Amniotic stem cell (primary cell): ENCODE measurements at places on chromosomes 4 and X.

DNA sequence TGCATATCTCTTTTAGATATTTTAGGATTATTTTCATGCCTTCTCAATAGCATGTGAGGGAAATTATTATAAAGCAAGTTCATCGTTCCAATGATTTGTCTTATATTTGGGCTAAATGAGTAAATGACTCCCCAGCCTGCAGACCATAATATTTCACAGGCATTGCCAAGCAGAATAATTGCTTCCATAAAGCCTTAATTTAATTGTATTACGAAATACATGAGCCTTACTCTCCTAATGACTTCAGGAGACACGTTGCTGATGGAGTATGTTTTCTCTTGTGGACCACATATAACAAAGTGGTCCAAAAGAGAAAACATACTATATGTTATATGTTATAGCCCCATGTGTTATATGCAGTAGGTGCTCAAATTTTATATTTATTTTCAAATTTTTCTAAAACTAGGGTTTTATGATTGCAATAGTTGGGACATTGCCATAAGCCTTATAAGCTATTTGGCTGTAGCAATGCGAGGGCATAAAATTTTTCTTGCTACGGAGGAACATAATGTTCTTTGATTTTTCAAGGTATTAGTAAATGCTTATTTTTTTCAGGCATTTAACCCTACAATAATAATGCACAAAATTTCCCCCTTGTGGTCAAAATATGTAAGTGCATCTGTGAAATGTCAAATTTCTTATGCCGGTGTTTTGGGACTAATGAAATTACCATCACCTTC, 26.2 kb upstream of the TMPRSS11D start:
- no peak for DNase-seq

DNA sequence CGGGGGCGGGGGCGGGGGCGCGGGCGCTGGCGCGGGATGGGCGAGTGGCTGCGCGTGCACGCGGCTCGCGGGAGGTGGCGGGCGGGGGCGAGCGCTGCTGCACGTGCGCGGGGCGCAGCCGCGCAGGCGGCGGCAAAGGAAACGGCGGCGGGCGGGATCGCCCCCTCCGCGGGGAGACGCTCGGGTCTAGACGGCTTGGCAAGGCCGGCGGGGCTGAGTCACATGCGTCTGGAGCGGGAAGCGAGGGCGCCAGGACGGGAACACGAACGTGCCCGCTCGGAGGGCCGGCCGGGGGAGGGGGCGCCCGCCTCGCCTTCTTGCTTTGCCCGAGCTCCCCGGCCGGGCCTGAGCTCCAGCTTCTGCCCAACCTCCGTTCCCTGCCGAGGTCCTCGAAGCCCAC, 4.3 kb upstream of the HAUS7 start:
- no peak for DNase-seq

DNA sequence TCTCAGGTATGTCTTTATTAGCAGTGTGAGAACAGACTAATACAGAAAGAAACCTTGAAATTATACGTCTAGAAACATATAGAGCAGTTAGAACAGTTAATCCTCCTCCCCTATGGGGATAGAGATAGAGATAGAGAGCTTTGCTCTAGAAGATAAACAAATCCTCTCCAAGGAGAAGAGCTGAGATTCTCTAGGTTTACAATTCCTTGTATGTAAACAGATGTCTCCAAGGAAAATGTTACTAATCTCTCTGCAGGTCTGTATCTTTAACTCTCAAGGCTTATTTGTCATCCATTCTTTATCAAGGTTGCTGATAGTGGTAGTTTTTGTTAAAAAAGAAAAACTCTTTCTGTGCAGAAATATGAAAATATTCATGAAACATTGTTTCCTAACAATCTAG, 282.1 kb upstream of the GIMD1 start:
- no peak for DNase-seq

GRCh38 chr4:169136330-169136729, 126.3 kb upstream of the CBR4 start:
- no peak for DNase-seq
